ENCODE measurements at places on chromosomes 16 and 17. TPM values are rescaled to one million over a fixed set of nuclear protein-coding genes. Genes with fewer than 3 reads are reported as not detected.

The MAZ gene
- 188 TPM for polyA plus RNA-seq

DNA sequence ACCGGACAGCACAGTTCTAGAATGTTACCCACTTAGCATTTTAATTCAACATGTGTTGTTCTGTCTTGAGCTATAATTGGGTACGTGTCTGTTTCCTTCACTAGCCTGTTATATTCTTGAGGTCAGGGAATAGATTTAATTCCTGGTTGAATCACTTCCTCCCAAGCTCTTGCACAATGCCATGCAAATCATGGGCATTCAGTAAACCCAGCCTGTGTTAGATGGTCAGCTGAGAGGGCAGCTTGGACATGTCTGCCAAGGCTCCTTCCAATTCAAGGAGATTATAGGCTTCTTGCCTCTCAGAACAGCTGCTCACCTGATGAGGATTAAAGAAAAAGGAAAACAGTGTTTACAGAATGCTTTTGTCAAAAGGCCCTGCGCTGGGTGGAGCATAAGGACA lies 12.6 kb downstream of the C1QTNF1 start:
- no peak for DNase-seq

The SLC16A13 gene
- 0.95 TPM for polyA plus RNA-seq

GRCh38 chr17:27526604-27527002 lies 70.4 kb downstream of the KSR1 start:
- peak; percentile 48 for DNase-seq

- no peak for DNase-seq
These were observed 2.0 kb downstream of the DLX3 start for GRCh38 chr17:49992933-49993422.

GRCh38 chr17:2906901-2907300 lies 110.7 kb downstream of the RAP1GAP2 start:
- no peak for DNase-seq

DNA sequence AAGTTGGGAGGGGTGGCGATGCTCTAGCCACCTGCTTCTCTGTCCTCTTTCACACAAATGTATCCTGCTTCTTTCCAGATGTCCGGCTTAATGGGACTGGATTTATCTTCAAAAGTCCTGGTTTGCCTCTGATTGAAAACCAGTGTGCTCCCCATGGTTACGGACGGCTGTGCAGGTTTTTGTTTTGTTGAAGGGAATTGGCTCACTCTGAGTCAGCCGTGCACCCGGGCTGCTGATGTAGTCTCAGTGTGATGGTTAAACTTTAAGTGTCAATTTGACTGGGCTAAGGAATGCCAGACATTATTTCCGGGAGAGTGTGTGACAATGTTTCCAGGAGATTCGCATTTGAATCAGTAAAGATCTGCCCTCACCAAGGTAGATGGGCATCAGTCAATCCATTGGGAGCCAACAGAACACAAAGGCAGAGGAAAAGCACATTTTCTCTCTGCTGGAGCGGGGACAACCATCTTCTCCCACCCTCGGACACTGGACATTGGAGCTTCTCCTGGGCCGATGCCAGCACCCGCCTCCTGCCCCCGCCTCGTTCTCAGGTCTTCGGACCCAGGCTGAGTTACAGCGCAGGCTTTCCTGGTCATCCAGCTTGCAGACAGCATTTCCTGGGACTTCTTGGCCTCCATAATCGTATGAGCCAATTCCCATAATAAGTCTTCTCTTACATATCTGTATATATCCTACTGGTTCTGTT lies 126.9 kb upstream of the TNRC6C start:
- no peak for DNase-seq

DNA sequence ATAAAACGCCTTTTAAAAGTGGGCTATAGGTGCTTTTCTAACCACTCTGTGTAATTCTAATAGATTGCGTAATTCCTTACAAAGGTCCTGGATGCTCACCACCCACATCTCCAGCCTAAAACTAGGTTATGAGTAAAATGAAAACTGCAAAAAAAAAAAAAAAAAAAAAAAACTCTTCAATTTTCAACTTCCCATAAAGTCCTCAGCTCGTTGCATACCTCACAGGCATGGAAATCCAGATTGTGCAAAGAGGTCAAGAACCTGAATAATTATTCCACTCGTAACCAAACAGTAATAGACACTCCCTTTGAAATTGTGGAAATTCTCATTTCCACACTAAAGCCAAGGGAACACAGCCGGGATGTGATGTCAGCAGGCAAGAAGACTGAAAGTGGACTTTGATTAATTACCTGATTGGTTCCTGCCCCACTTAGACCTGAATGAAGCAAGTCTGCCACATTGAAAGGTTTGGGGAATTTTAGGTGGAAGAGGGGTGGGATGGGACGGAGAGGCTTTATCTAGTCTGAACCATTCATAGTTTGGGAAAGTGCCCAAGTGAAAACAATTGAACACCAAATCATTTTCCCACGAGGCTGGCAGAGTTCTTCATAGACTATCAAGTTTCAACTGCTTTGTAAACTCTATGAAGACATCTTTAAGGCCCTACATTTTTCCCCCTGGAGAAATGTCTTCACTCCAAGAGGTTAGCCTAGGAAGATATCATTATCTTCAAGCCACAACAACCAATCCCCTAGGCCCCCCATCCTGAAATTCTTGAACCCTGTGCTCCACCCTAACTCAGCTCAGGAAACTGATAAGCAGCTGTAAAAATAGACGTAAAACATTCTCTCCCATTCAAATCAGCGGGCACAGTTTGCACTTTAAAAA lies 49.1 kb upstream of the TANC2 start:
- DNase-seq = no peak

The TBC1D3H gene
- polyA plus RNA-seq = not detected

GRCh38 chr16:72800524-72801161 lies 247.3 kb downstream of the ZFHX3 start:
- no peak for DNase-seq

- DNase-seq = no peak
These were observed 26.9 kb upstream of the SUPT4H1 start for GRCh38 chr17:58378733-58379510.

DNA sequence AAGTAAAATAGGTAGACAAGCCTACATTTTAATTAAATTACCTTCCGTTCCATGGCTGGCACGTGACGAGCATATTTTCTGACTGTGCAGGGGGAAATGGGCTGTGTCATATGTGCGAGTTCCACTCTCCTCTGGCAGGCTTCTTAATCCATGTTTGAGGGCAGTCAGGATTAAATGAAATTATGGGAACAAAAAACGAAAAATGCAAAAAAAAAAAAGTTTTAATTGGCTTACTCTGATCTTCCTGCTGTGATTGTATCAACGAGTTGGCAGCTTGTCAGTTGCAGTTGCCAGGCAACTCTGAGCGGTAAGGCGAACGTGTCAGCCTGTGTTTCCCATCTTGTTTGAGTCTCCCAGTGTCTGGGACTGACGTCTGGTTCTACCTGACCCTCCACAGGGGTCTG lies 302.9 kb upstream of the XYLT1 start:
- no peak for DNase-seq

DNA sequence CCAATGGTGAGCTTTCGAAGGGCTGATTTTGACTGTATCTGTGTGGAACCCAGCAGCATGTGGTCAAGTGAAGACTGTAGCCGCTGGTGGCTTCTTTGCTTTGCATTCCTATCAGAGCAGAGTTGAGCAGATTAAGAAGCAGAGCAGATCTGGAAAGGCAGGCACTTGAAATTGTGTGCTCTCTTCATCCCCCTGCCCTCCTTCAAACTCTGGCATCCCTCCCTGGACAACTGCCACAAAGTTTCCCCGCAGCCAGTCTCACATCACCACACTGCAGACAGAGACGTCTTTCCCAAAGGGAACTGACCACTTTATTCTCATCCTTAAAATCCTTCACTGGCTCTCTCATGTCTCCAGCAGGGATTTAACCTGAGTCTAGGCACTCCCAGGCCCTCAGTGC lies 237.1 kb upstream of the DYNLRB2 start:
- DNase-seq = no peak

DNA sequence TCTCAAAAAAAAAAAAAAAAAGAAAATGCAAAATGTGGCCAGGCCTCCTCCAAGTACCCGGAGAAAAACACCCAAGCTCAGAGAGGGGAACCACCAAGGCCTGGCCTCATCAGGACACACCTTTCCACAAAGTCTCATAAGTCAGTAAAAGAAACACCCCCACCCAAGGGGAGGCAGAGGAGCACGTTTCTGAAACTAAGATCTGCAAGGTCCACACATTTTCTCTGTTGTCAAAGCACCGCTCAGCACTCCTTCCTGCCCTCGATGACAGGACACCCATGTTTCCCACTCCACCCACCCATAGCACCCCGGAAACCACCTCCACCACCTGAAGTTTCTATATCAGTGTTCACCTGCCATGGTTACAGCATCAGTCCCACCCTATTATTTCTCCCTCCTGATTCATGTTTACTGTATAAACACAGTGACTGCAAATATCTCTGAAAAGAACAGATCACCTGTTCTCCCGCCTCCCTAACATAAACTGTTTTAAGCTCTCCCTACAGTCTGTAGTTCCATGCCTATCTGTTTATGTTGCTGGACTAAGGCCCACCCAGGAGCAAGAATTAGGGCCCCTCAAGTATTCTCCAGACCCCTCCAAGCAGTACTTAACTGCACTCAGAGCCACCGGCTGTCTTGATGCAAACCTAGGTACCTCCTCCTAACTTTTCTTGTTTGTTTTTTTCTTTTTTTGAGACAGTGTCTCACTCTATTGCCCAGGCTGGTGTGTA lies 2.0 kb downstream of the CORO7 start:
- no peak for DNase-seq

The EPOP gene
- 0.88 TPM for polyA plus RNA-seq

GRCh38 chr17:34614698-34615097 lies 35.3 kb downstream of the TMEM132E start:
- DNase-seq = no peak

The SETD1A gene
- polyA plus RNA-seq = 8.1 TPM

The FOXL1 gene
- polyA plus RNA-seq = 0.69 TPM

GRCh38 chr17:40320756-40321523 lies 12.0 kb downstream of the RARA start:
- DNase-seq = no peak

The SLC52A1 gene
- not detected for polyA plus RNA-seq

The PLCG2 gene
- polyA plus RNA-seq = 2.5 TPM

The CBLN1 gene
- polyA plus RNA-seq = 1.9 TPM

DNA sequence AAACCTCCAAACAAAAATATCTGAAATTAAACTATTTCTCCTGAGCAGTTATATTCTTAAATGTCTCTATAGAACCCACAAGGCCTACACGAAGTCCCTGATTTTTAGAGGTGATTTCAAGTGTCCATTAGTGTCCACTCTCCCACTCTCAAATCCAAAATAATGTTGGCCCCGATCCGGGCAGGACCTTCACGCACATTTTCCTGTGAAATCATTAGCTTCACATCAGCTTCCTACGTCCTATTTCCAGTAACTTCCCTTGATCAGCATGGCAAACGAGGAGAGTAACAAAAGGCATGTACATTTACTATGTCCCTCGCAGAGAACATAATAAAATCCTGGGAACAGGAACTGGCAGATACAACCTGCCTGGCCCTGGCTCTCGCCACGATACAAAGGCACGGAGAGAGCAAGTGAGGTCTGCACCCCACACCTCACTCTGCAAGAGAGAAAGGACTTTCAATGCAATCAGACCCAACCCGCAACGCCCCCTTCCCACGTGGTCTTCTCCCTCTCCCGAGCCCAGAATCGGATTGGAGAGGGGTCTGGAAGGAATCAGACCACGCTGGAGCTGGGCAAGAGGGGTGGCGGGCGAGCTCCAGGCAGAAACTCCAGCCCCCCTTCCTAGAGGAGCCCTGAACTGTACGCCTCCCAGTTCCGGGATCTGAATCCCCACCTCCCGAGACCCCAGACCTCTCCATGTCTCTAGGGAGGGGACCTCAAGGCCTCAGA lies 17.5 kb upstream of the C17orf78 start:
- peak; percentile 38 for DNase-seq

The CD300LB gene
- polyA plus RNA-seq = 0.40 TPM

GRCh38 chr17:82619641-82620040 lies 28.6 kb downstream of the WDR45B start:
- DNase-seq = no peak

The CCDC40 gene
- 6.1 TPM for polyA plus RNA-seq

The HOXB5 gene
- polyA plus RNA-seq = 0.04 TPM

The GPR179 gene
- 0.03 TPM for polyA plus RNA-seq

The ARL5C gene
- not detected for polyA plus RNA-seq

- DNase-seq = no peak
These were observed 86.7 kb upstream of the XYLT1 start for GRCh38 chr16:17557480-17557879.

DNA sequence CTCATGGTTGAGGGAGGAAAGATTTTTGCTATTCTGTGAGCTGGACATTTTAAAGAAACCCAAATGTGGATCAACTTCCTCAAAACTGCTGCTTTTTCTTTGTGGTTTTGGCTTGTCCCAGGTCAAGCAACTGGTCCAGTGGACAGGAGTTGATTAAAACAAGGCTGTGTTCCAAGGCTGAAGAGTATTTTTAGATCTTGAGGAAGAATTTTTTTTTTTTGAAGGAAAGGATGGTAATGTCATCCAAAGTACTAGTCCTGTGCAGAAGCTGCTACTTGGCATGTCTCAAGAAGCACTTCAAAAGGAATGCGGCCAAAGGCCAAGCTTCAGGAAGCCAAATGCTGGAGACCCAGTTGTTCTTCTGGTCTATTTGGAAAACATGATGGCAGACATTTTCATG lies 8.0 kb upstream of the MYH2 start:
- no peak for DNase-seq

The CACNG5 gene
- not detected for polyA plus RNA-seq

- no peak for DNase-seq
These were observed 4.1 kb downstream of the RNF167 start for GRCh38 chr17:4944163-4944553.
